WTC11 (cell line): ENCODE measurements at places on chromosomes 6 and 20. TPM values are rescaled to one million over a fixed set of nuclear protein-coding genes. Genes with fewer than 3 reads are reported as not detected.

Gene BTBD9
- 4.2 to 4.5 TPM (median 4.3 TPM) in 3 replicates for total RNA-seq

Gene HLA-A
- 93.2 to 135 TPM (median 134 TPM) in 3 replicates for total RNA-seq

Gene SLC22A7
- not detected in 3 replicates for total RNA-seq

Gene RIPPLY2
- total RNA-seq: 0.66 to 2.2 TPM (median 2.1 TPM) in 3 replicates

Gene PAK5
- total RNA-seq: 0.31 to 0.53 TPM (median 0.48 TPM) in 3 replicates

Gene NR2E1
- total RNA-seq: not detected in 3 replicates

Gene LGSN
- 0.11 to 0.35 TPM (median 0.18 TPM) in 3 replicates for total RNA-seq

Gene BCAS1
- total RNA-seq: 0.11 to 0.25 TPM (median 0.18 TPM) in 3 replicates

Gene RALY
- total RNA-seq: 157 to 164 TPM (median 157 TPM) in 3 replicates

Gene F13A1
- 1.0 to 1.3 TPM (median 1.1 TPM) in 3 replicates for total RNA-seq

Gene WFDC10B
- 0.42 to 0.62 TPM (median 0.53 TPM) in 3 replicates for total RNA-seq

Gene SPEF1
- 0.41 to 0.72 TPM (median 0.64 TPM) in 3 replicates for total RNA-seq

Gene ARMC12
- total RNA-seq: 1.0 to 2.0 TPM (median 1.4 TPM) in 3 replicates

Gene SOX18
- total RNA-seq: 0.73 to 0.81 TPM (median 0.80 TPM) in 3 replicates

Gene MATN4
- total RNA-seq: 1.9 to 2.5 TPM (median 2.2 TPM) in 3 replicates
